ENCODE measurements at places on chromosomes 12 and 14.

DNA sequence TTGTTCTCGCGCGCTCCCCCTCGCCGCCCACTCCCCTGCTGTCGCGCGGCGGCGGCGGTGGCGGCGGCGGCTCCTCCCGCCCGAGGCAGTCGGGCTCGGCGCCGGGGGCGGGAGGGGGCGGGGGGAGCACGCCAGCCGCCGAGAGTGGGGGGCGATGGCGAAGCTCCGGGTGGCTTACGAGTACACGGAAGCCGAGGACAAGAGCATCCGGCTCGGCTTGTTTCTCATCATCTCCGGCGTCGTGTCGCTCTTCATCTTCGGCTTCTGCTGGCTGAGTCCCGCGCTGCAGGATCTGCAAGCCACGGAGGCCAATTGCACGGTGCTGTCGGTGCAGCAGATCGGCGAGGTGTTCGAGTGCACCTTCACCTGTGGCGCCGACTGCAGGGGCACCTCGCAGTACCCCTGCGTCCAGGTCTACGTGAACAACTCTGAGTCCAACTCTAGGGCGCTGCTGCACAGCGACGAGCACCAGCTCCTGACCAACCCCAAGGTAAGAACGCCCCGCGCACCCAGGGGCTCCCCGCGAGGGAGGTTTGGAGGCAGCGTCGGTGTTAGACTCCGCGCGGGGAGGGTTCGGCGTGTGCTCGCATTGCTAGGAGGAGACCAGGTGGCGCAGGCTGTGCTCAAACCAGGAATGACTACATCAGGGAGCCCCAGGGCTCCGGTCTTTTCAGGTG, 629 bp downstream of the KCNMB4 start:
- peak; percentile 73 for DNase-seq

GRCh38 chr14:91047174-91047753, 13.2 kb downstream of the RPS6KA5 start:
- DNase-seq: peak; percentile 42

DNA sequence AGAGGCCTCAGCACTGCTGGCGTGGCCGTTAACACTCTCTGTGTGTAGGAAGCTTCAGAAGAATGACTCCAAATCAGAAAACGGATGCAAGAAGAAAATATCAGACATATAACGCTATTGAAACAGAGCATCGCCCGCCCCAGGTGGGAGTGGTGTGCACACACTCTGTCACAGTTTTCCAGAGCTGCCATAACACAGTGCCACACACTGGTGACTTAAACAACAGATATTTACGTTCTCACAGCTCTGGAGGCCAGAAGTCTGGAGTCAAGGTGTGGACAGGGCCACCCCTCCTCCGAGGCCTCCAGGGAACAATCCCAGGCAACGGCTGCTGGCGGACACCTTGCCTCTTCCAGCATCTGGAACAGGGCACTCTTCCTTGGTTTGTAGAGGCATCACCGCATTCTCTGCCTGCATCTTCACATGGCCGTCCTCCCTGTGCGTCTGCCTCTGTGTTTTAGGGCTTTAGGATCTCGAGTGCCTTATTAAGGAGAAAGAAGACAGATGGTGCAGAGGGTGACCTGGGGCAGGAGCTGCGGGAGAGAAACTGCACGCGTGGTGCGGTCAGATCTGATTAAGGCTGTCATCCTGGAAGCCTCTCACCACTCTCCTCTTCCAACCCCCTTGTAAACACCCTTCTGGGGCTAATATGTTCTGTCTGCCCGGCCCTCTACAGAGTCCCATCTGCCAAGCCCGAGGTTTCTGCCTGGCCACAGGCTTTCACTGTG, 141.0 kb downstream of the SLC15A4 start:
- DNase-seq: no peak

GRCh38 chr14:23428686-23429495, 6.6 kb downstream of the MYH7 start:
- DNase-seq: no peak

- DNase-seq: peak; percentile 27
Measured at GRCh38 chr14:49972131-49972671, 79.3 kb downstream of the ARF6 start.

- DNase-seq: no peak
Measured at GRCh38 chr14:86243158-86243557, 713.2 kb downstream of the FLRT2 start.

DNA sequence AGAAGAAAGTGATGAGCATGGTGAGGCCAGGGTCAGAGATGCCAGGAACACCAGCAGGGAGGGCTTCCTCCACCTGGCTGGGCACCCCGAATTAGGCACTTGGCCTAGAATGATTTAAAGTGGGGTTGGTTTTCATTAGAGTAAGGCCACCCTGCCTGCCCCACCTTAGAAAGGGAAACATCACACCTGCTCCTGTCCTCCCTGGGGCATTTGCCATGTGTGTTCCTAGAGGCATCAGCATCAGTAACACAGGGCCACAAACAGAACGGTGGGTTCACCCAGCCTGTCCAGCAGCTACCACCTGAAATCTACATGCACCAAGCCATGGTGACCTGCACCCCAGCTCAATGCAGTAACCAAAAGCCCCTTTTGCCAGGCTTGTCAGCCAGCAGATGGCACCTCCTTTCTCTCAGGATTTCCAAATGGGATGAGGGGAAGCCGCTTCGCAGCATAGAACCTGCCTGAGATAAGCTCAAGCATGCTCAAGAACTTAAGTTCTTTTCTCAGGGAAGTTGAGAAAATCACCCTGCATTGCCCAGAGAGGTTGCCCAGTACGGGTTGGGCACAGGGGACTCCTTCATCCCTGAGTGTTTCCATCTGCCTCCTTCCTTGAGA, 338.8 kb downstream of the DPF3 start:
- no peak for DNase-seq

DNA sequence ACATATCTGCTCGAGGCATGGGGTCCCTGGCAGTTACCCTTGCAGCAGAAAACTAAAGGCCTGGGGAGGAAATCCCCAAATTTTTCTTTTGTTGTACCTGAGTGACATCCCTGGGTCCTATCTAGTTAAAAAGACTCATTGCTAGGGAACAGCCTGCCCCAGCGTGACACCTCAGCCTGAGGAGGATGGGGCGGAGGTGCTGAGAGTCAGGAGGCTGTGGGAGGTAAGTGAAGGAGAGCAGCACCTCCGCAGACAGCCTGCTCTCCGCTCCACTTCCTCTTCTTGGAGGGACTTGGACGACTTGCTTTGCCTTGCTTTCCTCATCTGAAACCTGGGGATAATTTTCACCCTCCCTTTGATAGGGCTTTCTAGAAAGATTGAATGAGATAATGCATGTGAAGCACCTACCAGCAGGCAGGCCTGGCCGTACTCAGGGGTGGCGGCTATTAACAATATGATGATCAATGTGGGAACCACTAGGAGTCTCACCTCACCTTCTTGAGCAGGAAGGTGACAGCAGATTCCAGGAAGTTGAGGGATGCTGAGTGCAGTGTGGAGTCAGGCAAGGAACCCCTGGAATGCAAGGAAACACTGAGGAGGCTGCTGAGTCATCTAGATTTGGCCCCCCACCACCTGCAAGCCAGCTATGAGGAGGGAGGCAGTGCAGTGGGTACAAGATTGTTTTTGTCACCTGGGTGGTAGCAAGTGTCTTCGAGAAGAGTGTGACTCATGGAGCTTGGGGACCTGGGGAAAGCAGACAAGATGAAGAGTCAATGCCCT, 23.2 kb downstream of the UBE3B start:
- DNase-seq: no peak

DNA sequence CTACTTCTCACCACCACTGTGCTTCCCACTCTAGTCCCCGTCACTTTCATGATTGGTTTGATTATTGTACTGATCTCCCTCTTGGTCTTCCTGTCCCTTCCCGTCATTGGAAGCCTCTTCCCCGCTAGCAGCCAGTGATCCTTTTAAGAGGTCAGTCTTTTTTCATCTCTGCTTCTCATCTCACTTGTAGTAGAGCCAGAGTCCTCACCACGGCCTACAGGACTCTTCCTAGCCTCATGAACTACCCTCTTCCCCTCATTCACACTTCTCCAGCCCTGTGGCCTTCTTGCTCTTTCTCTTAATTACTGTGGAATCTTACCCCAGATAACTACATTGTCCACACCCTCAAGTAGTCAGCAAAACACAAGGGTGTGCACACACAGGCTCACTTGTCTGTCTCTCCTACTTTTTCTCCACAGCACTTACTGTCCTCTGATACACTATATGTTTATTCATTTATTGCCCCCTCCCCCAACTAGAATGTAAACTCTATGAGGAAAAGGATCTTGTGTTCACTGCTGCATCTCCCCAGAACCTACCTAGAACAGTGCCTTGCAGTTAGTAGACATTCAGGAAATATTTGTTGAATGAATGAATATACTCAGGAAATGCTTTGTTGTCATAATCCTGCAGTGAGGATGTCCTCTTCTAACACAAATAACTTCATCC, 66.3 kb downstream of the CKB start:
- DNase-seq: no peak

DNA sequence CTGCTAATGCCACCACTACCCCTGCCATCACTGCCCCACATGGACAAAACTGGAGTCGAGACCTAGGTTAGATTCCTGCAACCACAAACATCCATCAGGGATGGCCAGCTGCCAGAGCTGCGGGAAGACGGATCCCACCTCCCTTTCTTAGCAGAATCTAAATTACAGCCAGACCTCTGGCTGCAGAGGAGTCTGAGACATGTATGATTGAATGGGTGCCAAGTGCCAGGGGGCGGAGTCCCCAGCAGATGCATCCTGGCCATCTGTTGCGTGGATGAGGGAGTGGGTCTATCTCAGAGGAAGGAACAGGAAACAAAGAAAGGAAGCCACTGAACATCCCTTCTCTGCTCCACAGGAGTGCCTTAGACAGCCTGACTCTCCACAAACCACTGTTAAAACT, 7.1 kb upstream of the OAS2 start:
- no peak for DNase-seq

DNA sequence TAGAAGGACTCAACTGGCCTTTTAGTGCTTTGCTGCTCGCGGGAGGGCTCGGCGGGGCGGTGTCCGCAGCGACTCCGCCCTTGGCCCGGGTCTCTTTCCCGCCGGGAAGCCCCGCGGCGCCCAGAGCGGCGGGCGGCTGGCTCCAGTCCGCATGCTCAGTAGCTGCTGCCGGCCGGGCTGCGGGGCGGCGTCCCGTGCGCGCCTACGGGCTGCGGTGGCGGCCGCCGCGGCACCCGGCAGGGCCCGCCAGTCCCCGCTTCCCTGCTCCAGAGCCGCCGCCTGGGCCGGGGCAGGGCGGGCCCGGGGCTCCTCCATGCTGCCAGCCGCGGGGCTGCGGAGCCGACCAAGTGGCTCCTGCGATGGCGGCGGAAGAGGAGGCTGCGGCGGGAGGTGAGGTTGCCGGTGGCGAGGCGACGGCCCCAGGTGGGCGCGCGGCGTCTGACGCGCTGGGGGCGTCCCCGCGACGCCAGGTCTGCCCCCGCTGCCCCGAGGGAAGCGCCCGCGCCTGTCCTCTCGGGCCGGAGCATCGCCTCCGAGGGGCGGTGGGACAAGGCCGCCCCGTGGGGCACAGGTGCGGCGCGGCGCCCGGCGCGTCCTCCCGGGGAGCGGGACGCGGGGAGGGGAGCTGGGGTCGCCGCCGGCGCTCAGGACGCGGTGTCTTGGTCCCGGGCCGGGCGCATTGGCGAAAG, at the start of gene BMAL2:
Gene BMAL2 (plus strand): TSS at position 123 of the 689 bp plus-strand sequence. CDS start 237 bp downstream, at position 360.
- peak; percentile 57 for DNase-seq

DNA sequence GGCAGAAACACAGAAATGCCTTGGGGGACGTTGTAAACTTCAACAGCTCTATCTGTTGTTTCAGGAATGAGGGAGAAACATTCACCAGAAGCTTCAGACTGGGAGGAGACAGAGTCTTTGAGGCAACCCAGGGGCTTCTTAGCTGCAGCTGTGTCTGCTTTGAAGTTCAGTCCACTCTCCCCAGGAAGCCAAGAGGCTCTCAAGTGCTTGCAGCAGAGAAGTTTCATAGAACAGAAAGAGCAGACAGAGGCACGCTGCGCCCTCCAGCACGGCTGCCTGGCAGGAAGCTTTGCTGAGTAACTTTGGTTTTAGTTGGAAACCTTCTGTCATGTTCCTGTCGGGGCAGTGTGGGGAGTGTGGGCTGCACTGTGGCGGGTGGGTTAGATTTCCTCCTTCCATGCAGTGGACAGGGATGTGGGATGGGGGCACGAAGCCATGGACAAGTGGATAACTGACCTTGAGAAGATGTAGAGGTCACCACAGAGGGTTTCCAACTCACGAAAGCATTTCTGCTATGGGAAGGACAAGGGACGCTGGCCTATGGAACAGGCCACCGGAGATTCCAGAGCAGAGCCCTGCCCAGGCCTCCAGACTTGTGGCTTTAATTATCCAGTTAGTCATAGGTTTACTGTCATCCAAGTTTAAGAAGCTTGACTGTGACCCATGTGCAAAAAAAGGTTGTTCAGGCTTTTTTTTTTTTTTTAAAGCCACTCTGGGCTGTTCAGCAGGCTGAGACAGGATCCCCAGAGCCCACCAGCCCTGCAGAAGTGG, 107.7 kb downstream of the ARF6 start:
- DNase-seq: peak; percentile 90

GRCh38 chr14:52044791-52045522, 23.9 kb downstream of the NID2 start:
- DNase-seq: no peak

DNA sequence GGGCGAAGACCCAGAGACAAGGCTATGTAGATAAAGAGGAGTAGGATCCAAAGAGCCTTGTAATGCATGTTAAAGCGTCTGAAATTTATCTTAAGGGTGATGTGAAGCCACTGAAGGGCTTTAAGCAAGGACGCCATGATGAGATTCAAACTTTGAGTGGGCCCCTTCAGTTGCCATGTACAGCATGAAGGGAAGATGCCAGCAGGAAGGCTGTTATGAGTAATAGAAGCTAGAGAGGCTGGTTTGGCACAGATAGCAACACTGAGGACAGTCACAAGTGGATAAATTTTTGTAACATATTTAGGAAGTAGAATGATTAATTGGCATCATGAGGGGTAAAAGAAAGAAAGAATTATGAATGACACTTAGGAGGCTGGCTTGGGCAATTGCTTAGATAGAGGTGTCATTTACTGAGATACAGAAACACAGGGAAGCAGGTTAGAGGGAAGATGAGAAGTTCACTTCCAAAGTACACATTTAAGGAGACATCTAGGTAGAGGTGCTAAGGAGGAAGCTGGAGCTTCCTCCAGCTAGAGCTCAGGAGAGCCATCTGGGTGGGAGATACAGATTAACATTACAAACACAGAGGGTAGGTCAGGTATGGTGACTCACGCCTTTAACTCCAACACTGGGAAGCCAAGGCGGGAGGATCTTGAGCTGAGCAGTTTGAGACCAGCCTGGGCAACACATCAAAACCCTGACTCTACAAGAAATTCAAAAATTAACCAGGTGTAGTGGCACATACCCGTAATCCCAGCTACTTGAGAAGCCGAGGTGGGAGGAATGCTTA, 13.7 kb downstream of the ATG2B start:
- DNase-seq: no peak

DNA sequence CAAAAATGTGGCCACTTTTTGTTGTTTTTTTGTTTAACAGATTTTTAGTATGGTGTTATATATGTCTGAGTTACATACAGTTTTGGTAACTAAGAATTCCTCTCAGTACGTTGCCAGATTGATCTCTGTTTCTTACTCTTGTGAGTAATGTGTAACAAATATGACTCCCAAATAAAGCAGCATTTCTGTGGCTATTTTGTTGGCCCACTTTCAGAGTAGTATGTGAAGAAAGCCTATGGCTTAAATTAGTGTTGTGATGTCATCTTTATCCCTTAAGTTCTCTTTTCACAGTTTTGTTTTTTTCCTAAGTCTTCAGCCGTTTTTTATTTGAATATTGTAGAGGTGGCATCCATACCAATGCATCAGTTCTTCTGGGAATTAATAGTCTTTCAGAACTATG, 10.7 kb downstream of the PCNX4 start:
- DNase-seq: no peak

- DNase-seq: no peak
Measured at GRCh38 chr14:85084344-85084743, 445.6 kb upstream of the FLRT2 start.

GRCh38 chr14:20477211-20477876, 8.1 kb downstream of the PNP start:
- peak; percentile 50 for DNase-seq

Measured in activated CD8-positive, alpha-beta T cell treated with anti-CD3 and anti-CD28 coated beads, Interleukin-2, amount 10 ng/mL, durations not matched to agents 7 days and 5 days (primary cell).